ENCODE measurements at places on chromosomes 16 and 17. TPM values are rescaled to one million over a fixed set of nuclear protein-coding genes. Genes with fewer than 3 reads are reported as not detected.
A peak's percentile ranks its signal among the peaks of the same experiment; 100 is the strongest.

- no peak overlapping the region for H3K27ac ChIP-seq
- no peak for DNase-seq
- H3K36me3 ChIP-seq = no peaks in the 10 kb centered on the region
- H3K27me3 ChIP-seq = peaks cover 74% of the 10 kb centered on the region
- peaks cover 10% of the 10 kb centered on the region for H3K4me1 ChIP-seq
These were observed 9.9 kb downstream of the TBX4 start for GRCh38 chr17:61461967-61462718.

GRCh38 chr16:86668136-86668910 lies 90.0 kb downstream of the FOXL1 start:
- DNase-seq = no peak
- no peak overlapping the region for H3K4me3 ChIP-seq
- no peaks in the 10 kb centered on the region for H3K36me3 ChIP-seq
- H3K27ac ChIP-seq = no peak overlapping the region
- peaks cover 24% of the 10 kb centered on the region for H3K27me3 ChIP-seq

GRCh38 chr16:11611871-11612664 lies 25.3 kb upstream of the LITAF start:
- H3K4me3 ChIP-seq = peak overlapping the region; percentile 76
- DNase-seq = no peak
- no peaks in the 10 kb centered on the region for H3K36me3 ChIP-seq
- H3K4me1 ChIP-seq = peaks cover 24% of the 10 kb centered on the region
- H3K27me3 ChIP-seq = no peaks in the 10 kb centered on the region

DNA sequence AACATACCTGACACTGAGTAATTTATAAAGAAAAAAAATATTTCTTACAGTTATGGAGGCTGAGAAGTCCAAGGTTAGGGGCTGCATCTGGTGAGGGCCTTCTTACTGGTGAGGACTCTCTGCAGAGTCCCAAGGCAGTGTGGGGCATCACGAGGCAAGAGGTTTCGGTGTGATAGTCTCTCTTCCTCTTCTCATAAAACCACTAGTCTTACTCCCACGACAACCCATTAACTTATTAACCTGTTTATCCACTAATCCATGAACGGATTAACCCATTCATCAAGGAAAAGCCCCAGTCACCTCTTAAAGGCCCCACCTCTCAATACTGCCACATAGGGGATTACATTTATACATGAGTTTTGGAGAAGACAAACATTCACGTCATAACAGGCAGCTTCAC lies 20.1 kb downstream of the CIITA start:
- peaks cover 59% of the 10 kb centered on the region for H3K36me3 ChIP-seq
- peaks cover 86% of the 10 kb centered on the region for H3K4me1 ChIP-seq
- DNase-seq = peak; percentile 66
- peak overlapping the region; percentile 91 for H3K27ac ChIP-seq
- H3K4me3 ChIP-seq = peak overlapping the region; percentile 85

GRCh38 chr17:45307290-45308015 lies 9.4 kb downstream of the MAP3K14 start:
- H3K4me1 ChIP-seq = peaks cover 58% of the 10 kb centered on the region
- H3K27me3 ChIP-seq = no peaks in the 10 kb centered on the region
- peak; percentile 74 for DNase-seq
- H3K27ac ChIP-seq = peak overlapping the region; percentile 98
- peak overlapping the region; percentile 90 for H3K4me3 ChIP-seq

DNA sequence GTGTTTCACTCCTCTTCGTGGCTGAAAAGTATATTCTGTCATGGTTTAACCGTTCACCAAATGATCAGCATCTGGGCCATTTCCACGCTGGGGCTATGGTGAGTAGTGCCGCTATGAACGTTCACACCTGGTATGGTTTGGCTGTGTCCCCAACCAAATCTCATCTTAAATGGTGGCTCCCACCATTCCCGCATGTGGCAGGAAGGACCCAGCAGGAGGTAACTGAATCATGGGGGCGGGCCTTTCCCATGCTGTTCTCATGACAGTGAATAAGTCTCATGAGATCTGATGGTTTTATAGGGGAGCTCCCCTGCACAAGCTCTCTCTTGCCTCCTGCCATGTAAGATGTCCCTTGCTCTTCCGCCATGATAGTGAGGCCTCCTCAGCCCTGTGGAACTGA lies 45.7 kb upstream of the ZNF469 start:
- H3K4me1 ChIP-seq = peaks cover 7% of the 10 kb centered on the region
- H3K27me3 ChIP-seq = peaks cover 36% of the 10 kb centered on the region
- no peaks in the 10 kb centered on the region for H3K36me3 ChIP-seq
- H3K27ac ChIP-seq = no peak overlapping the region
- DNase-seq = no peak

The KRT31 gene
- polyA plus RNA-seq = not detected

The KRTAP3-2 gene
- polyA plus RNA-seq = not detected

The RRAD gene
- polyA plus RNA-seq = not detected

The GDPD1 gene
- 0.90 TPM for polyA plus RNA-seq

The CD300A gene
- 2.3 TPM for polyA plus RNA-seq
